T-helper 17 cell (primary cell): ENCODE measurements at places on chromosomes 16 and 17.

- no peak for DNase-seq
These were observed 11.5 kb downstream of the MAPT start for GRCh38 chr17:45905814-45906213.

DNA sequence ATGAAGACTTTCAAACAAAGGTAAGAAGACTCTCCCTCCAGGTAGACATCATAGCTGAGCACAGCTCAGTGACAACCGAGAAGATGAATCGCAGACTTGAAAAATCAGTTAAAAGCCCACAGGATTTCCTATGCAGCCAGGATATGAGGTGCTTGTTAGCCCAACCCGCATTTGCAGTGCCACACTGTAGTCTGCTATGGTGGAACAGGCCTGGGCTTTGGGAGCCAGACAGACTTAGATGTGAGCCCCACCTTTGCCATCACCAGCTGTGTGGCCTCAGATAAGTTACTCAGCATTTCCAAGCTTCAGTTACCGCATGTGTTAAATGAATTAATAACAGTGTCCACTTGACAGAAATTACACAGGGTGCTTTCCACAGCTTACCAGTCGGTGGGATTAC, 204.4 kb upstream of the HS3ST3A1 start:
- DNase-seq, result no peak

GRCh38 chr17:68910251-68910705, 44.9 kb downstream of the ABCA8 start:
- DNase-seq, result no peak

- DNase-seq, result no peak
These were observed 1.2 kb downstream of the NPTX1 start for GRCh38 chr17:80474961-80475909.

DNA sequence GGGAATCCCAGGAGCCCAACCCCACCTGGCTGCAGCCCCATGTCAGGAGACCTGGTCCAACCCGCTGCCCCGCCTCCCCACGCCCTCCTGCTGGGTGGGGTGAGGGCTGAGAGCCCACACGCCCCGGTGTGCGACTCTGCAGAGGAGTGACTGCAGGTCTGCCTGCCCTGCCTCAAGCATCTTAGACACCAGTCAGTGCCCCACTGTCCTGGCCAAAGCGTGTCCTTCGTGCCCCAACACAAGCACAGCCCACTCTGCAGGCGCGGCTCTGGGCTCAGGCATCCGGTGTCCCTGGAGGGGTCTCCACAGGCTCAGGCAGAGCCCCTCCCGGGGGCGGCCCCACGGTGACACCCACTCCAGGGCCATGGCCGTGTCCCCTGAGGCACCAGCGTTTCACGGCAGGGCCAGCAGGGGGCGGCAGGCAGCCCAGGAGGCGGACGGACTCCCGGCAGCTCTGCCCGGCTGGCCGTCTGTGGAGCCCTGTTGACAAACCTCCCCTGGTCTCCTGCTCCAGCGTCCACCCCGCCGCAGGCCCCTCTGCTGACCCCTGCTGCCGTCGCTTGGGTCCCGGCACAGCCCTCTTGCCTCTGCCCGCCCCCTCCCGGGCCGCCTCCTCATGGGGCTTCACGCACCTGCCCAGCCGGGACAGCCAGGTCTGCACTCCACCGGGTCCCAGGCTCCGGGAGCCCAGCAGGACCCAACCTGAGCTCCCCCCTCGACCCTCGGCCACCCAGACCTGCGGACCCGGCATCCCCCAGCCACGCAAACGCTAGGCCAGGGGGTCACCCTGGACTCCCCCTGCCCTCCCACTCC, 8.6 kb upstream of the UBE2I start:
- DNase-seq, result peak; percentile 60

GRCh38 chr16:49462989-49463371, 89.4 kb downstream of the C16orf78 start:
- DNase-seq, result no peak
